ENCODE measurements at places on chromosomes 3 and 15.
A peak's percentile ranks its signal among the peaks of the same experiment; 100 is the strongest.

GRCh38 chr3:118641608-118642007 lies 393.0 kb downstream of the IGSF11 start:
- no peak for DNase-seq

GRCh38 chr3:155869691-155870090 lies 759 bp upstream of the GMPS start:
- no peak for DNase-seq

- DNase-seq: no peak
Measured at GRCh38 chr3:150797155-150797554, 34.2 kb upstream of the SIAH2 start.

DNA sequence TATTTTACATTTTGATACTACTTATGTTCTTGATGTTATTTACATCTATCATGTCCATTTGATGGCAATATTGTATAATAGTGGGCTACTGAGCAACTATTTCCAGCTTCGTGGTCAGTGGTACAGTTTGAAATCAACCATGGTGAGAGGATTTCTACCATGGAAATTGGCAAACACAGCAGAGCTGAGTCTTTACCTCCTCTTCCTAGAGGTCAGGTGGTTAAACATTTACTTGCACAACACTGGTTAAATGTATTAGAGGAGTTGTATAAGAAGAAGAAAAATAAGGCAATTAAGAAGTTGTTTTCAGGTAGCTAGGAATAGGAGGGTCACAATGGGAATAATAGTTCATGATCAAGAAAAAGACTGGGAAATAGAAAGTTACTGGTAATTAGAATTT lies 7.2 kb upstream of the PPM1L start:
- DNase-seq: no peak

DNA sequence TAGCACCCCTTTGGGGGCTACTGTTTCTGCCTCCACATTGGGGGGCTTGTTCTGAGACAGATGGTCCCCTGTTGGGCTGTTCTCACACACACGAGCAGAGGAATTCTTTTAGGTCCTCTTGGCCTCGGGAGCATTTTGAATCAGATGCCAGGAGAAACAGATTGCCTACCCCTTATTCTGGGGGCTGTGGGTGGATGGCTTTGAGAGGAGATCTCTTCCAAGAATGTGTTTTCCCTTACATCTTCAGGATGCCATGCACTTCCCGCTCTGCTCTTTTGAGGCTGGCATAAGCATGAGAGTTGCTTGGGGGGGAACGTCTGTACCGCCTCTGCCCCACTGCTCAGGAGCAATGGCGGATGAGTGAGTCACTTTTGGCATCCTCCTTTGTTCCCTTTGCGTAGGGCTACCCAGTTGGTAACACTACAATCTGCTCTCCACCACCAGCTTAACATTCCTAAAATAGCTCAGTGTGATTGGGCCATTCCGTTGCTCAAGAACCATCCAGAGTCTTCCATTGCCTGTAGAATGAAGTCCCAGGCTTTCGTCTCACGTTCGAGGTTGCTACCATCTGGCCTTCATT lies 154.4 kb downstream of the RPLP1 start:
- DNase-seq: no peak

GRCh38 chr3:171088496-171088895 lies 62.0 kb upstream of the SLC2A2 start:
- no peak for DNase-seq

- DNase-seq: no peak
Measured at GRCh38 chr3:73559749-73560148, 65.0 kb downstream of the PDZRN3 start.

DNA sequence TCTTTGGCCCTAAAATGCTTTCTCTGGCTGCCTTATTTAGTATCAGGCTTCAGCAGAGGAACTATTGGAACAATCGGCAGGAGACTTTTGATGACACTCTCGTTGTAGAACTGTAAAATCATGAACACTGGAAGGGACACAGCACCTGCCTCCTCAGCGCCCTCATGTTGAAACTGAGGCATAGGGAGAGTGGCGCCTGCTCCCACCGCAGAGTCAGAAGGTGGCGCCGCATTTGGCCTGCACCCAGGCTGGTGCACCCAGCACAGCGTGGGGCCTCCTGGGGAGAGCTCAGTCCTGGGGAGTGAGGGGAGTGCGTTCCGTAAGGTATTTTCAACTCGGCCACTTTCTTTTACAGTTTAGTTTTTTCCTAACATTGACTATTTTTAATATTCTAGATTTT lies 78.2 kb upstream of the BLM start:
- no peak for DNase-seq

- DNase-seq: no peak
Measured at GRCh38 chr3:37016903-37017302, 23.6 kb downstream of the MLH1 start.

GRCh38 chr3:170705131-170705530 lies 119.3 kb upstream of the SLC7A14 start:
- no peak for DNase-seq

DNA sequence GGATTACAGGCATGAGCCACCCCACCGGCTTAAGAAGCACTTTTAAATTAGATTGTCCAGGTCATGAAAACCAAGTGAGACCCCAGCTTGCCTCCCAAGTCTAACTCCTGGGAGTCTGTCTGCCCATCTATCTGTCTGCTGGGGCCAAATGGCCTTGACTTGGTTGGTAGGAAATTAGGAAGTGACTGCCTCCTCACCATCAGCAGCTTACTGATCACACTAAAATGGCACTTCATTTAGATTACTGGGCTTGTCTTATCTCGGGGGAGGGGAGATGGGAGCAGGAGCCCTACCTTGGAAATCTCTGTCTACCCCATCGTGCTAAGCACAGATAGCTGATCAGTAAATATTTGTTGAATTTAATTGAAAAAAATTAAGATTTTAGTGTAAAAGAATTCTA lies 5.6 kb upstream of the LRRC2 start:
- DNase-seq: no peak

- DNase-seq: no peak
Measured at GRCh38 chr15:82942691-82943090, 9.8 kb downstream of the HOMER2 start.

DNA sequence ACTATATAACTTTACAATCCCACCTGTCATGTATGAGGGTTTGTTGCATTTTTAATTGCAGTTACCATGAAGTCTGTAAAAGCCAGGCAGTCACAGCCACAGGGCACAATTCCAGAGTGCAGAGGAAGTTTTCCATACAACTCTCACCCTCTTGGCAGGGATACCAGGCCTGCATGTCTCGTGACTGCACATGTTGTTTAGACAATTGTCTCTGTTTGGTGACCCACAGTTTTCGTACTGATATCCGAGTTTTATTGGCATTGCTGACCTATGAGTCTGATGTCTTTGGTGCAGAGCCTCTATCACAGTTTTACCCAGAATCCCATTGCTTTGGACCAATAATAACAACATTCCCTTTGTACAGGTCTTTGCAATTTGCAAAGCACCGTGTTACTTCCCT lies 24.9 kb upstream of the MYZAP start:
- no peak for DNase-seq

- no peak for DNase-seq
Measured at GRCh38 chr3:39108200-39108710, 775 bp downstream of the TTC21A start.

- no peak for DNase-seq
Measured at GRCh38 chr3:55624238-55624637, 137.1 kb upstream of the WNT5A start.

GRCh38 chr3:81443958-81444357 lies 317.5 kb downstream of the GBE1 start:
- DNase-seq: no peak

DNA sequence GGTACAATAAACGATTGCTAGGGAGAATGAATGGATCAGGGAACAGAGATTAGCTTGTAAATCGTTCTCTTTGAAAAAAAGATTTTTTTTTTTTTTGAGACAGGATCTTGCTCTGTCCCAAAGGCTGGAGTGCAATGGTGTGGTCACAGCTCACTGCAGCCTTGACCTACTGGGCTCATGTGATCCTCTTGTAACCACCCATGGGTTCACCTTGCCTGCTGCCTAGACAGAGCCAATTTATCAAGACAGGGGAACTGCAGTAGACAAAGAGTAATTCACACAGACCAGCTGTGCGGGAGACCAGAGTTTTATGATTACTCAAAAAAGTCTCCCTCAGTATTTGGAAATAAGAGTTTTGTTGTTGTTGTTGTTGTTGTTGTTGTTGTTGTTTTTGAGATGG lies 39.6 kb downstream of the METTL6 start:
- DNase-seq: no peak

DNA sequence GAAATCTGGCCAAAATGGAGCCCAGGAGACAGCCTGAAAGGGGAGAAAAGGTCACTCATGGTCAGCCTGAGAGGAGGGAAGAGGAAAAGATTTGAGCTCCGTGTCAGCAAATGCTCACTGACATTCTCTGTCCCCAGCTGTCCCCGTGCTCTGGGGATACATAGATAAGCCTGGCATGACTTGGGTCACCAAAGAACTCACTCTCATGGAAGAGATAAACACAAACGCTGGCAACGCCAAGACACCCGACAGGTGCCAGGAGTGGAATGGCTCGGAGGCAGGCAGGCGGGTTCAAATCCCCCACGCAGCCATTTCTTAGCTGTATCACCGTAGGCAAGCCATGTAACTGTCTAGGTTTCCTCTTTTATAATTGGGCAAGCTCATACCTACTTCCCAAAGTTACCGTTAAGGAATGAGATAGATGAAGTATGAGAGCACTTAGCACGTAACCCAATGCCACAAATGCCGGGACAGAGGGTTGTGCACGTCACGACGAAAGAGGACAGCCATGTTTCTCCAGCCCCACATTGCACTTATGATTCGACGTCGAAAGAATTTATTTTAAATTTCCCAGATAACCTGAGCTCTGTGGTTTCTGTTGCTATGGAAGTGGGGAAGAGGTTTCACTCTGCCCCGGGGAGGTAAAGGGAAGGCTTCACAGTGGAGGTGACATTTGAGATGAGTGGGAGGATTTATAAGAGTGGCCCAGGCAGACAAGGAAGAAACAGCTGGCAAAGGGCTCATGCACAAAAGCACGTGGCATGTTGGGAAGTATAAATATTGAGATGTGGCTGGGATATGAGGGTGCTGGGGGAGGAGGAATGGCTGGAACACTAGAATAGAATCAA lies 41.4 kb upstream of the TSEN2 start:
- no peak for DNase-seq

GRCh38 chr3:67529337-67529736 lies 125.1 kb downstream of the SUCLG2 start:
- DNase-seq: no peak

DNA sequence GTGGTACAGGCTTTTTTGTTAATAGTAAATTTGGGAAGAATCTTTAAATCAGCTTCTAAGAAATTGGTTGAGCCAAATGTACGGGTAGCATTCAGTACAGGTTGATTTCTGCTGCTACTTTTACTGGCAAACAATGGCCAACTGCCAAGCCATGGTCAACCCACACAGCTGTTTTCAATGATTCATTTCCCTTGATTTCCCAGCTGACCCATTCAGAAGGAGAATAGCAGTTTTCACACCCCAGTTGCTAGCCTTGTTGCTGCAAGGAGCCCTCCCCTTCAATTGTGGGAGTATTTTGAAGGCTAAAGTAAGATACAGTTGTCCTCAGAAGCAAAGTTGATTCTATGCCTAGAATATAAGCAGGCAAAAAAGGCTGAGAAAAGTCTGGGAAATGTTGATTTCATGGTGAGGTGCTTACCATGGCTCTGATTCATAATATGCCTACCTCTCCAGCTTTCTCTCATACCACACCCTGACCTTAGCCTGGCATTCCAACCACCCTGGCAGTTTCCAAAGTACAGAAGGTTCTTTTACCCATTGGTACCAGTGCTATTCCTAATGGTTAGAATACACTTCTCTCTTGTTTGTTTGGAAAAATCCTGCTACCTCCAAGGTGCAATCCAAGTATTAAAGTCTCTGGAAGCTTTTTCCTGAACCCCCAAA lies 320.3 kb upstream of the TGFBR2 start:
- peak; percentile 88 for DNase-seq

GRCh38 chr15:101288905-101289513 lies 6.0 kb downstream of the SNRPA1 start:
- no peak for DNase-seq

GRCh38 chr15:78374436-78375393 lies 34.6 kb downstream of the CRABP1 start:
- no peak for DNase-seq

- DNase-seq: no peak
Measured at GRCh38 chr3:44845528-44846520, 15.9 kb upstream of the TMEM42 start.

- peak; percentile 29 for DNase-seq
Measured at GRCh38 chr3:106130384-106131198, 261.8 kb upstream of the CBLB start.

- no peak for DNase-seq
Measured at GRCh38 chr3:57194641-57195040, 5.1 kb downstream of the HESX1 start.

DNA sequence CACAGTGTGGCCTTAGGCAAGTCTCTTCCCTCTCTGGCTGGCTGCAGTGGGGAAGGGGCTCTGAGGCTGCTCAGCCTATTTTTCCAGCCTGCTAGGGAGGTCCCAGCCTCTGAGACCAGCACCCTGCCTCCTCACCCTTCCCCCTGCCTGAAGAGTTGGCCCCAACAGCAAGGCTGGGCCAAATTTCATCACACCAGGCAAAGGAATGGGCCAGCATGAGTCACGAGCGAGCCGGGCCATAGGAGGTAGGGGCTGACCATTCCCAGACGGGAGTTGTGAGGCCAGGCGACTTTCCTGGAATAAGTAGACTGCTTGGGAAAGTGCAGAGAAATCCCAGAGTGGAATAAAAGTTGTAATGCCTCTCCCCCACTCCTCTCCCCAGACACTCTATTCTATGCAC lies 5.7 kb upstream of the FBLN2 start:
- peak; percentile 72 for DNase-seq

DNA sequence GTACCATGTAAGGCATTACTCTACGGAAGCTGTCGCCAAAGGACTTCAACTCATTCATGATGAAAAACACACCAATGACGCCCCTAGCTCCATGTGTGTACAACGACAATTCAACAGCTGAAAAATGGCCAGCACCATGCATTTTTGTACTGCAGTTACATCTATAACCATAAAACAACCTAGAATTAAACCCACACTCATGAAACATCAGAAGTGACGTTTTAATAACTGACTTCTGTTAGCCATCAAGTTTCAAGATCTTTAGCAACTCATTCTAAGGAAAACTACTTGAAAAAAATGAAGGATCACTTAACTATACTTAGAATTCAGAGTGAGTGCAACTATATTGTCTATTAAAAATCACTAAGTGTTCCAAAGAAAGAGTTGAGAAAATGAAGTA lies 84.9 kb downstream of the RFTN1 start:
- no peak for DNase-seq

GRCh38 chr3:181317508-181317907 lies 328.0 kb upstream of the DNAJC19 start:
- DNase-seq: no peak

GRCh38 chr3:160346511-160346910 lies 52.5 kb downstream of the IFT80 start:
- DNase-seq: no peak
